Activated CD4-positive, alpha-beta T cell treated with anti-CD3 and anti-CD28 coated beads, Interleukin-2, amount 50 U/mL, for 16 hours (primary cell): ENCODE measurements at places on chromosomes 5 and 9.

DNA sequence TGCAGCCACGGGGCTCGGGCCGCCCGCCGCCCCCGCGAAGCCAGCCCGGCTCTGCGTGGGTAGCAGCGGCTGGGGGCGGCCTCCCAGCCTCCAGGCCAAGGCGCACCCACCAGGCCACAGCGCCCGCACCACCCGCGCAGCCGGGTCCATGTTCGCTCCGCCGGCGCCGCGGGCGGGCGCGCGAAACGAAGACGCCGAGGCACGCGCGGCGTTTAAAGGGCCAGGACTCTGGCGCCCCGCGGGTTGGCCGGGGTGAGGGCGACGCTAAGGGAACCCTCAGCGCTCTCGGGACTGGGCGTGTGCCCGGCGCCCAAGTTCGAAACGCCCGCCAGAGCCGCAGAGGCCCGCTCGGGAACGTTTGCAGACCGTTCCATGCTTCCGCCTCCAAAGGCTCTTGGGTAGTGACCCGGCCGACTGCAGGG, at the start of gene PTGES2:
Gene PTGES2, minus strand, starts transcription at position 162 of the 422 bp plus-strand sequence. Its CDS starts 12 bp downstream, at position 150.
- DNase-seq: peak; percentile 79

DNA sequence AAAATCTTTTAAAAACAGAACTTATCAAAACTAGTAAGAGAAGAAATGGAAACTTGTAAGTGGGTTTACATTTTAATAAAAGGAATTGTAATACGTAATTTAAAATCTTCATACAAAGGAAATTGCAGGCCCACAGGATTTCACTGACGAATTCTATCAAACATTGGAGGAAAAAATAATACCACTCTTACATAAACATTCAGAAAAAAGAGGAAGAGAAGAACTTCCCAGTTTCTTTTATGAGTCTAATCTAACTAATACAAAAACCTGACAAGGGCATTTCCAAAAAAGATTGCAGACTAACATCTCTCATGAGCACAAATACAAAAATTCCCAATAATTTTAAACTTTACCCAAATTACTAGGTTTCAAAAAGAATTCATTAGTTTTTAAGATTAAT, 149.0 kb downstream of the RANBP17 start:
- DNase-seq: no peak

DNA sequence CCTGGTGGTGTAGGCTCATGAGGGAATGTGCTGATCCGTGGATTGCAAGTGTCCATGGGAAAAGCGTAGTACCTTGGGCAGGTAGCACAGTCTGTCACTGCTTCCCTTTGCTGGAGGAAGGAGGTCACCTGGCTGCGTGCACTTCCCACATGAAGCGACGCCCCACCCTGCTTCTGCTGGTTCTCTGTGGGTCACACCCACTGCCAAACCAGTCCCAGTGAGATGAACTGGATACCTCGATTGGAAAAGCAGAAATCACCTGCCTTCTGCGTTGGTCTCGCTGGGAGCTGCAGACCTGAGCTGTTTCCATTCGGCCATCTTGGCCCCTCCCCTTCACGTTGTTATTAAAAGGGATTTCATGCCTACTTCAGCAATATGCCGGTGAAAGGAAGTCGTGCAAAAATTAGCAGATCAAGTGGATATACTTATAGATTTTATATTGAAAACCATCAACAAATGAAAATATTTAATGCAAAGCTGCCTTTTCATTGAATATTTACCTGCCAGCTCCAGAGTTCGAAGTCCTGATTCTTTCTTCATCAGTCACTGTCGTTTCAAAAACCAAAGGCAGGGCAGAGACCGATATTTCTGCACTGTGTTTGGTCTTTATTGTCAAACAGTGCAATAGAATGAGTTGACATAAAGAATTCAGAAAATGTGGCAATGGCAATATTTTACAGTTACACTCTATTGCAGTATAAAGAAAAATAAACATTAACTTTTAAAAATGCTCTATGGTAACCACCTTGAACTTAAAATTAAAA, 123.2 kb downstream of the JAKMIP2 start:
- no peak for DNase-seq

DNA sequence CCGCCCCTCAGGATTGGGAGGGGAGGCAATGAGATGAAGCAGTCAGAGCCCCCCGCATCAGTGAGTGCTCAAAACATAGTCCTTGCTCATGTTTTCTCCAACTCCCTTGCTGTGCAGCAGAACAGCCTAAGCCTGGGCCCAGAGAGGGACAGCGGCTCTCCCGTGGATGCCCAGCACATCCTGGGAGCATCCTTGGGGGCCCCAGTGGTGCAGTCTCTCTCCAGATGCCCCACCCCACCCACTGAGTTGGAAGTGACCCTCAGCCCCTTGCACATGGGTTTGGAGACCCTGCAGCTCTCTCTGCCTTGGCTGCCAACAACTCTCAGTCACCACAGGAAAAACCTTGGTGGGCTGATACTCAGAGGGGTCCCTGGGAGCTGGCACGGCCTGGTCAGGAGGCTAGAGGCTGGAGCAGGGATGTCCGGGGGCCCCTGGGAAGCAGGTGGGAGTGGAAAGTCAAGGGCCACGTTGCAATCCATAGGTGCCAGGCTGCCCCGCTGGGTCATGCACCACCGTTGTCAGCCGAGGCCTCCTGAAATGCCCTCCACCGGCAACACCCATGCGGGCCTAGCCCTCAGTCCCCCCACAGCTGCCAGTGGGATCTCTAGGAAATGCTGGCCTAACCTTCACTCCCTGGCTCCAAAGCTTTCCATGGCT, 242.5 kb downstream of the PBX3 start:
- no peak for DNase-seq

- DNase-seq: no peak
Measured at GRCh38 chr5:27465140-27465539, 426.8 kb upstream of the CDH9 start.

DNA sequence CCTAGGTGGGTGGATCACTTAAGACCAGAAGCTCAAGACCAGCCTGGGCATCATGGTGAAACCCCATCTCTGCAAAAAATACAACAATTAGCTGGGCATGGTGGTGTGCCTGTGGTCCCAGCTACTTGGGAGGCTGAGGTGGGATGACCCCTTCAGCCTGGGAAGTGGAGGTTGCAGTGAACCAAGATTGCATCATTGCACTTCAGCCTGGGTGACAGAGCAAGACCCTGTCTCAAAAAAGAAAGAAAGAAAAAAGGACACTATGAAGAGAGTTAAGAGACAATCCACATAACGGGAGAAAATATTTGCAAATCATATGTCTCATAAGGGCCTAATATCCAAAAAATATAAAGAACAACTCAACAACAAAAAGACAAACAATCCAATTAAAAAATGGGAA, 57.9 kb downstream of the NDST1 start:
- no peak for DNase-seq

DNA sequence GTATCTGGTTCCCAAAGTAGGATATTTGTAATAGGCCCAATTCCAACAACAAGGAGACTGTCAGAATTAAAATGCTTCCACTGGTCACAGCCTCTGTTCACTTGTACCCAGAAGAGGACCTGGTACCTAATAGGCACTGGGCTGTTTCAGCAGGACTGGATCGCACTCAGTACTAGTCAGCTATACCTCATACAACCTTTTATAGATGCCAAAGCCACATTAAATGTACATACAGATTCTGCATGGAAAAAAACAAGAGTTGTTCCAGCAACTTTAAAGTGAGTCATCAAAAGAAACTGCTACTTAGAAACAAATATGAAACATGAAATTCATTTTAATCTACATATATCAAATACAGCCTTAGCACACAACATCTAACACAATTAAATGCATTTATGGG, 87.5 kb downstream of the GPR21 start:
- no peak for DNase-seq

- DNase-seq: no peak
Measured at GRCh38 chr5:59092758-59093157, 509.9 kb downstream of the RAB3C start.
